Transverse colon (tissue), 4 donors: ENCODE measurements at places on chromosomes 1 and 21.

DNA sequence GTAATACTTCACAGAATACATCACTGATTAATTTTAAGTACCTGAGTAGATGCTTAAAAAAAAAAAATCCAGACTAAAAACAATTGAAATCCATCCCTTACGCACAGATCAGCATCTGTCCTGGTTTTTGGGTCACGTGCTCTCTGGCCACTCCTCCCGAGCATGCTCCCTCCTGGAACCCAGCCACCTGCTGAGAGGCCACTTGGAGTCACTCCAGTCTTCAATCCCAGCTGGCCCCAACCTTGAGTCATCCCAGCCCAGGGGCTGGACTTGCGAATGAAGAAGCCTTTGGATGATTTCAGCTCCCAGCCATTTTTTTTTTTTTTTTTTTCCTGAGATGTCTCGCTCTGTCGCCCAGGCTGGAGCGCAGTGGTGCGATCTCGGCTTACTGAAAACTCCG lies 8.9 kb downstream of the MAP1LC3C start:
- DNase-seq: peak; percentile 61

DNA sequence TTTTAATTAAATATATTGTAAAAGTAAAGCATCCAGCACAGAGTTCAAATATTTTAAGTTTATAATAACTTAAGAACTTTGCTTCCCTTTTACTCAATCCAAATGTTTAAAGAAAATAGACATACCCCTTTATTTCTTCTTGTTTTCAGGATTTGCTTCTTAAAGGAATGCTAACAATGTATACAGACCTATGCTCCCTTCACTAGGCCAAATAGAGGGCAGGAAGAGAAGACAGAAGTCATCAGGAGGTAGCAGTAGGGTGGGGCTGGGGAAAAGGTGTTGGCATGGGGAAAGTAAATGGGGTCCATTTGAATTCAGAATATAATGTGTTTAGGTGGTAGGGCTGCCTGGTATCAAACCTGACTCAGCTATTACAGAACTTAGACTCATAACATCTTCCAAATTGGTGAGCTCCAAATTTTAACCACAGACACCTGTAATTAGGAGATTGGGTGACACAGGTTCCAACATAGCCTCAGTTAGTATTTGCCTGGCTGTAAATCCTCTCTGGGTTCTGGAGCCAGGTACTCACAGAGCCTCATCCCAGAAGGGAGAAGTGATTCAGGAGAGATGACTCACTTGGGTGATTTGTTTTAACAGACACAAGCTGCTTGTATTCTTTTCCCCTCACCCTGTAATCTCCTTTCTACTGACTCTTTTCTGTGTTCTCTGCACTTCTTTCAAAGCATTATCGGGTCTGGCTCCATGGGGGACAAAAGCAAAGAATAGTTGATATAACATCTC lies 60.1 kb upstream of the DUSP10 start:
- no peak for DNase-seq

DNA sequence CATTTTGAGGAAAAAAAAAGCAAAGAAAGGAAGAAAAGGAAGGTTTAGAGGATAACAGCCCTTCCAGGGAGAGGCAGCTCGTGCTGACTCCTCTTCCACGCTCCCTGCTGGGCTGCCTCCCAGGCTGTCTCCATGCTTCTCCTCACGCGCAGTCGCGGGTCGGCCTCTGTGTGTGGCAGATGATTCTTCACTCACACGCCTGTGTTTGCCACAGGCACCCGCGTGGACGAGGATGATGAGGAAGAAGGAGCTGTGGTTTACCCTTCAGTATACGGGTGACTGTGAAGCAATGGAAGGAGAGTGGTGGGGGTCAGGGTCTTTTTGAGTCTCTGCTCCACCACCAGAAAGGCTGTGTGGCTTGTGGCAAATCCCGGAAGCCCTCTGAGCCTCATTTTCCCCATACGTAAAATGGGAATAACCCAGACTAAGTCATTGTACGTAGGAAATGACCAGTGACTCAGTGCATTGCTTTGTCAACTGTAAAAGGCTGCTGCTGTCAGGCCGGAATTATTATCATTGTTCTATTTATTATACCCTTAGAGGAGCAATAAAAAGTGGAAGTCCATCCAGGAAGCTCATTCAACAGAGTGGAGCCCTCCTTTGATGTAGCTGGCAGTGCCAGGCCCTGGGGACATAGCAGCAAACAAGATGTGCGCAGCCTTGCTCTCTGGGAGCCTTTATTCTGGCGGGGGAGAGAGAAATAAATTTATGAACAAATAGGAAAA lies 11.9 kb upstream of the SH2D2A start:
- no peak for DNase-seq

GRCh38 chr1:156860113-156860627 lies 495 bp upstream of the NTRK1 start:
- peak; percentile 30 for DNase-seq

DNA sequence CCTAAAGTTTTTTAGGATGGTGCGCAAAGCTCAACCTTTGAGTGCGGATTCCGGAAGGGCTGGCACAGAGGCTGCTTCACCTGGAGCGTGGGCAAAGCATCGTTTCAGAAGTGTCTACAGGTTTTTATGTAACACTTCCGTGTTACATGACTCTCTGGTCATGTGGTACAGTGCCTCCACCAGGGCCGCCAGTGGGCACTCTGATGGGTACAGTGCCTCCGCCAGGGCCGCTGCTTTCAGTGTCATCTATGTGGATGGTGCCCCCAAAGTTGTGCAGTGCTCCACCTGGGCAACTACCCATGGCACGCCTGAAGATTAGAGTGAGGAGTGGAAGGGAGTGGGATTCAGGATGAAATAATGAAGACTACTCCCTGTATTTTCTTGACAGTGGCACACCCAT lies 101.4 kb upstream of the C1orf174 start:
- DNase-seq: no peak

- DNase-seq: no peak
These were observed 39.3 kb downstream of the FASLG start for GRCh38 chr1:172698224-172698623.

DNA sequence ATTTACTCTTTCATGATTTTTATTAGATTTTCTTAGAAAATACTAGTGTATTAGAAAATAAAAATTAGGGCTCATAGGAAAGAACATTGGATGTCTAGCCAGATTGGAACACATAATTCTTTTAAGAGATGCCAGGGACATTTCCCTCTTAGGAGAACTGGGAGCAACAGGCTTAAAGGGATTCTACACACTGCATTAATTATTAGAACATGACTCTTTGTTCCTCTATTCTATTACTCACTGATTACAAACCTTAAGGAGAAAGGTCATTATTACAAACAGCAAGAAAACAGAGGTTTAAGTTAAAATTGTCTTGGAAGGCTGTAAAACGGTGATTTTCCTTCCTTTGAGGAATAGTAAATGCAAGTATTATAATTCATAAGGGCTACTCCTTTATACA lies 32.9 kb upstream of the VAV3 start:
- DNase-seq: no peak

- no peak for DNase-seq
These were observed at the start of gene PLPPR5 for GRCh38 chr1:99004861-99005442. TSS of gene PLPPR5 (minus strand) at chr1:99004861. CDS start at chr1:99004671, 190 bp downstream.

- DNase-seq: peak; percentile 53
These were observed 21.8 kb downstream of the MIS18A start for GRCh38 chr21:32256873-32257620.

- DNase-seq: no peak
These were observed 542 bp downstream of the EIF2B3 start for GRCh38 chr1:44985747-44986359.

- no peak for DNase-seq
These were observed 8.0 kb upstream of the TP53BP2 start for GRCh38 chr1:223853748-223854147.

DNA sequence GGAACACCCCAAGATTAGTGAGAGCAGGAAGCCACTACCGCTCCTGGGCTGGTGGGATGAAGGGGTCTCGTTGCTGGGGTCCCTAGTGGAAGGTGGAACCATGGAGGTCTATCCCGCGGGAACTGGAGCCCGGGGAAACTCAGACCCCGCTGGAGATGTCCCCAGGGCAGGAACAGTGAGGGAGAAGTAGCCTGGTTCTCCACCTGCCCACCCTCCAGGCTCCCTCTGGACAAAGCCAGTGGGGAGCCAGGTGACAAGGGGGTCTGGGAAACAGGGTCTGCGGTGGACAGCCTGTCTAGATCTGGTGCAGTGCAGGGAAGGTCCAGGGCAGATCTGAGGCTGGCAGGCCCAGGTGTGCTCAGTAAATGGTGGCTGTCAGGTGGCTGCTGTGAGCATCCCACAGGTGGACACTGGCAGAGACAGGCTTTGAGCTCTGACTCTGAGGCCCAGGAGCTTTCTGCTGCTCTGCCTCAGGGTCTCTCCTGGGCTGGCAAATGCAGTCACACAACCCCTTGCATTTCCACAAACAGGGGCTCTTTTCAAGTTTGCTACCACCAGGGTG lies 88.0 kb upstream of the TLR5 start:
- DNase-seq: no peak

- DNase-seq: no peak
These were observed 384.7 kb downstream of the SRGAP2C start for GRCh38 chr1:121569428-121569827.

DNA sequence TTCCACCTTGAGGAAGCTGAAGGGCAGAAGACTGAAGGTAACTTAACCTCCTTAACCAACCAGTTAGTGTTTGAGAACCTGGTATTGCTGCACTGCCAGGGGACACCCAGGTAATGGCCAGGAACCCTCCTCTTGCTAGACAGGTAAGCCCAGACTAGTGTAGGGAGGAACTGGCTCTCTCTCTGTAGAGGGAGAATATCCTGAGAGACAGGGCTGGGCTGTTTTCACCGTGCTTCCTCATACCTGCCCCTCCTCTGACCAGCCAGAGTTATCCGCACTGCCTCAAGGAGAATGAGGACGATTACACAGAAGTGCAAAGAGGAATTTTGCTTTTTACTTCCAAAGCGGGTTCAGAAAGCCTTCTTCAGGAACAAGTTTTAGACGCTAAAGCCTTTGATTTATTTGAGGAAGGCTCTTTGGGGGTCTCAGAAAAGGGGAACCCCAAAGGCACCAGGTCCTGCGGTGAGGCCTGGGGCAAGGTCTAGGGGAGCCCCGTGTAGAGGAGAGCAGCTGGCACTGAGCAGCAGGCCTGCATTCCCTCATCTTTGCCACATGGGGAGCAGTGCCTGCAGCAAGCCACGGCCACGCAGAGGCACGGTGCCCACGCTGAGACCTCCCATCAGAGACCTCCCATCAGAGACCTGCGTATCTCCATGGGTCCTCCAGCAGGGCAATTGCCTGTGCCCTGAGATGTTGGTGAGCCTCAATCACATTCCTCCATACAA lies 13.5 kb downstream of the GNG4 start:
- DNase-seq: peak; percentile 54
